ENCODE measurements at places on chromosomes 11 and 22.

DNA sequence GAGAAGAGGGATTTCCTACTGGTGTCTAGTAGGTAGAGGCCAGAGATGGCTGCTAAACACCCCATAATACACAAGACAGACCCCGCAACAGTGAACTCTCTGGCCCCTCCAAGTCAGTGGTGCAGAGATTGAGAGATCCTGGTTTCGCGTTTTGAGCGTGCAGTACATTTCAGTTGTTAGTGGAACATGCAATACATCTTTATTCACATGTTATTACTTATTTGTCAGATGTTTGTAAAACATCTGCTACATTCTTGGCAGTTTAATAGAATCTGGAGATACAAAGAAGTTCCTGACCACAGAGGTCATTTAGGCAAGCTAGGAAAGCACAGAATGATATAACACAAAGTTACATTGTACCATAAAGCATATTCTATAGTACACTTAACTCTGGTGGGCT is 41.5 kb downstream of the ST3GAL4 start:
- no peak for DNase-seq
- H3K4me3 ChIP-seq: no peak overlapping the region
- H3K27ac ChIP-seq: no peak overlapping the region
- H3K27me3 ChIP-seq: no peaks in the 10 kb centered on the region
- no peaks in the 10 kb centered on the region for H3K4me1 ChIP-seq
- H3K36me3 ChIP-seq: no peaks in the 10 kb centered on the region

- H3K27me3 ChIP-seq: no peaks in the 10 kb centered on the region
- no peak overlapping the region for H3K4me3 ChIP-seq
- H3K36me3 ChIP-seq: no peaks in the 10 kb centered on the region
- no peak overlapping the region for H3K27ac ChIP-seq
- no peak for DNase-seq
Measured at GRCh38 chr11:111406091-111406490, 27.0 kb upstream of the POU2AF1 start.

DNA sequence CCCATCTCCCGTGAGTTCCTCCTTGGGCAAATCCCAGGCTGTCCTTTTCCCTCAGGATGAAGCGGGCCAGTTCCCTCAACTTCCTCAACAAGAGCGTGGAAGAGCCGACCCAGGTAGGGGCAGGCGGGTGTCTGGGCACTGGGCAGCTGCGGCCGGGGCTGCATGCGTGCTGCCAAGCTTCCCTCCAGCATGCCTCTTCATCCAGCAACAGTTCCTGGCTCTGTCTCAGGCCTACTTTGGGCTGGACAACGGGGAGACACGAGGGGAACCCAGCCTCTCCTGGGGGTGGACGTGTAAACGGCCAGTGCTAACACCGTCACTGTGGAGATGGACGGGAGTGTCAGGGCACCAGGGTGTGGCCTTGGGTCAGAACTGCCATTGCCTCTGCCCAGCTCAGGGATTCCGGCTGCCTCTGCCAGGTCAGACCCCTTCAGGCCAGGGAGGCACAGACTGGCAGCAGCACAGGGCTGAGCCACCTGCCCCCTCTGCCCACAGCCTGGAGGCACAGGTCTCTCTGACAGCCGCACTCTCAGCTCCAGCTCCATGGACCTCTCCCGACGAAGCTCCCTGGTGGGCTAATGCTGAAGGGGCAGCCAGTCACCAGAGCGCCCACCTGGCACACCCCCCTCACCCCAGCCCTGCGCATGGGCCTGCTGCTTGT is 1.9 kb upstream of the RAB1B start:
- peaks cover 4% of the 10 kb centered on the region for H3K4me1 ChIP-seq
- peak overlapping the region; percentile 53 for H3K27ac ChIP-seq
- no peak for DNase-seq
- H3K4me3 ChIP-seq: no peak overlapping the region
- no peaks in the 10 kb centered on the region for H3K36me3 ChIP-seq

GRCh38 chr22:28222052-28222451 is 303.0 kb upstream of the PITPNB start:
- no peaks in the 10 kb centered on the region for H3K36me3 ChIP-seq
- H3K27me3 ChIP-seq: no peaks in the 10 kb centered on the region
- DNase-seq: no peak
- no peaks in the 10 kb centered on the region for H3K4me1 ChIP-seq
- H3K4me3 ChIP-seq: no peak overlapping the region
- H3K27ac ChIP-seq: no peak overlapping the region

DNA sequence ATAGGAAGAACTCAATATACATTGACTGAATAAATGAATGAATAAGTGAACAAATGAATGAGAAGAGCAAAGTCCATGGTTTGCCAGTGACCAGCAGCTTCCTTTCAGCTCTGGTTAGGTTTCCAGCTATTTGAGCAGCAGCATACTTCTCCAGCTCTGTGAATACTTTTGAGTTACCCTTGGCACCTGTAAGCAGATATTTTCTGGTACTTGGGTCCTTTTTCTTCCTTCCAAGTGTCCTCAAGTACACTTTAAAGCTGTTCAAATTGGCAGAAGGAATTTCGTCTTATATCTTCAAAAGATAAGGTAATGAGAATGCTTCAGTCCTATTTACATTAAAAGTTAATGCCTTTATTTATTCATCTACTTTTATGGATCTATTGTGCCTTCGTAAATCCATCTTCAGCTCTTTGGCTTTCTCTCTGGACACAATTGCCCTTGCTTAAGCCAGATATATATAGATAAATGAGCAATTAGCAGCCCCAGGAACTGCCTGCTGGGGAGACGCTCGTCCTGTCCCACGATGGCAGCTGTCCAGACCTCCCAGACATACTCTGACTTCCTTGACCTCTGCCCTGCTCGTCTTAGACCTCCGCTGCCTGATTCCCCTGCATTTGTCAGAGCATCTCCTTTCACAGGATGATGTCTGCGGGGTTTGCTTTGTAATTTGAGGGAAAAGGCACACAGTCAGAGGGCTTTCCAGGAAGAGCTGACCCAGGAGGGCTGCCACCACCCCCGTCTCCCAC is 926.3 kb downstream of the OPCML start:
- no peaks in the 10 kb centered on the region for H3K4me1 ChIP-seq
- no peaks in the 10 kb centered on the region for H3K27me3 ChIP-seq
- H3K27ac ChIP-seq: no peak overlapping the region
- no peaks in the 10 kb centered on the region for H3K36me3 ChIP-seq

- H3K36me3 ChIP-seq: no peaks in the 10 kb centered on the region
- no peak overlapping the region for H3K4me3 ChIP-seq
- H3K27me3 ChIP-seq: no peaks in the 10 kb centered on the region
- no peak for DNase-seq
- H3K4me1 ChIP-seq: no peaks in the 10 kb centered on the region
Measured at GRCh38 chr11:80899381-80899780, 1458.6 kb upstream of the TENM4 start.
